ENCODE measurements at places on chromosomes 2 and 18.

GRCh38 chr18:26460449-26461091 is 87.8 kb downstream of the KCTD1 start:
- no peak for DNase-seq

DNA sequence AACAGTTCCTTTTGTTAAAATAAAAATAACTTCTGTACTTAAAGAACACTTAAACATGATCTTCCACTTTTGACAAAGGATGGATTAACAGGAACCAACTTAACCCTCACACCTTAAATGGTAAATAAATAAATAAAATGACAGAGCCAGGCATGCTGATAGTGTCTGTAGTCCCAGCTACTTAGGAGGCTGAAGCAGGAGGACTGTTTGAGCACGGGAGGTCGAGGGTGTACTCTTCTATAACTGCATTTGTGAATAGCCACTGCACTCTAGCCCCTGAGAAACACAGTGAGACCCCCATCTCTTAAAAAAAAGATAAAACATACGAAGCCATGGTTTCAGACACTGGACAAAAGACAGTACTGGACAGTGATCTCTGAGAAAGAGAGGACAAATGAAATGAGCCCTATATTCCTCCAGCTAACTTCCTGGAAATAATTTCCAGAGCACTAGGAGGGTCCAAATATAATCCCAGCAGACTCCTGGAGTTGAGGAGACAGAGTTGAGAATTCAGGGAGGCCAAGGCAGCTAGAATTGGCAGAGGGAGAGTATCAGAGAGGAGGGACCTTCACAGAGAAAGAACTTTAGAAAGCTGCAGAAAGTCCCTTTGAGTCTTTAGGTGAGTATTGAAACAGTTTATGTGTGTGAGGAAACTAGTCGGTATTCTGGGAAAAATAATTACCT is 17.4 kb downstream of the PPP4R1 start:
- no peak for DNase-seq

DNA sequence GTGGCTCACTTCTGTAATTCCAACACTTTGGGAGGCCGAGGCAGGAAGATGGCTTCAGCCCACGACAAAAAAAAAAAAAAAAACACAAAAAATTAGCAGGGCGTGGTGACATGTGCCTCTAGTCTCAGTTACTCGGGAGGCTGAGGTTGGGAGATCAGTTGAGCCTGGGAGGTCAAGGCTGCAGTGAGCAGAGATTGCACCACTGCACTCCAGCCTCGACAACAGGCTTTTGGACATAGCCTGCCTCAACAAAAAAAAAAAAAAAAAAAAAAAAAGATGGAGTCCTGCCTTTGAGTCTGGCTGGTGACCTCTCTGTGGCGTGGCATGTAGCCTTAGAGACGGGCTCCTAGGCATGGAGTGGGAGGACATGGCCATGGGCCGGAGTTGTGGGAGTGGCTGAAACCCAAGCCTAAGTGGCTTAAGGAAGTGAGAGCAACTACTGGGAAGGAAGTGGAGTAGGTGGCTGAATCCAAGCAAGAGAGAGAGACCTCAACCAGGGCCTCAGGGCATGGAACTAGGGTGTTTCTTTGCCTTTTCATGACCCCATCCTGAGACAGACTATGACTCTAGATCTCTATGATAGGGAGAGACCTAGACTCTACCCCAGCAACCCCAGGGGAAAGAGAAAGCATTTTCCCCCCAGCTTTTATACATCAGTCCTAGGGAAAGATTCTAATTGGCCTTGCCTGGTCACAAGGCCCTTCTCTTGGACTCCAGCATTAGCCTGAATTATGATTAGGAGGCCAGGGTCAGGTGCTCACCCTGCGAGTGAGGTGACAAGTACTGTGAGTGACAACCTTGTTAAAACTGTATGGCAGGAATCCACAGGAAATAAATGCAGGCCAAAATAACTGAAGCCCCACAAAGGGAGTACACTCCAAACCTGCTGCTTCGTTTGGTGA is 34.2 kb downstream of the NPAS2 start:
- DNase-seq: no peak

- DNase-seq: peak; percentile 46
These were observed 81.8 kb downstream of the HDAC4 start for GRCh38 chr2:239318790-239319661.

DNA sequence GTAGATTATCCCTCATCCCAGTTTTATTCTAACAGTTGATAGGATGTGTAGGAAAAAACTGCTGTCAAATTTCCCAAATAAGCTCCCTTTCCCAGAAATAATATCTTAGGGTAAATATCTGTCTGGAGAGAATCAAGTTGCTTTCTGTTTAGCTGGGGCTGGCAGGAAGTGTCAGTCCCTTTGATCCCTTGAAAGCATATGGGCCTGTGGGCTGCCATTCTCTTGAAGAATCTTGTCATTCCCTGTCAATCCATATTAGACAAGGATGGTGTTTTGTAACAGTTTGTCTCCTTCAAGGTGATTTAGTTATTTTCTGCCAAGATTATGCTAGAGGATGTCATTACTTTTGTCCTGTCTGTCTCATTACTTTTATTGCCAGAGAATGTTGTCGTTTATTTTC is 37.1 kb upstream of the UBE2E3 start:
- no peak for DNase-seq

DNA sequence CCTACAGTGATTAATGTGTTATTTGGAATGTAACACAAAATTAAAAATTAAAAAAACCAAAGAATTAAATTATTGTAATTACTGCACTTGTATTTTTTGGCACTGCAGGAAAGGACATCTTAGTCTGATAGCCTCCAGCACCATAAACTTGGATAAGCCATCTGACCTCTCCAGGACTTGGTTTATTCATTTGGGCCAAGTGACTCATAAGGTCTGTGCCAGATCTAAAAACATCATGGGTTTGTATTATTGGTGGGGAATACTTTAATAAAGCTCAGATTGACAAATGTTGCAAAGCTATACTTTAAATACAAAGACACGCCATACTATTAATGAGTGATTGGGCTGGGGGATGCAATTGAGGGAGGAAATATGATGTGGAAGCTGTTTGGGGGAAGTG is 225.2 kb downstream of the ZNF521 start:
- DNase-seq: no peak

DNA sequence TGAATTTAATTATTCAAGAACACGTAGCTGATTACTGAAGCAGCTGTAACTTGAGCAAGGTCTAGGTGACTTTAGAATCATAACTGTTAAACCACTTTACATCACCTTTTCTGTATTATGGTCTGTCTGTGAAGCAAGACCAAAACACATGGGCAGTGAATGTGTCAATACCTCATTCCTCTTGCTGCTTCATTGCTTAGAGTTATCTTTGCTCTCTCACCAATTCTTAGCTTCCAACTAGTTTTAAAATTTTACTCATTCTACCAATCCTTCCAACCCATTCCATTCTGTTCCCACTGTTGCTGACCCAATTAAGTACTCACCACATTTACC is 80.2 kb downstream of the MIB1 start:
- DNase-seq: no peak

DNA sequence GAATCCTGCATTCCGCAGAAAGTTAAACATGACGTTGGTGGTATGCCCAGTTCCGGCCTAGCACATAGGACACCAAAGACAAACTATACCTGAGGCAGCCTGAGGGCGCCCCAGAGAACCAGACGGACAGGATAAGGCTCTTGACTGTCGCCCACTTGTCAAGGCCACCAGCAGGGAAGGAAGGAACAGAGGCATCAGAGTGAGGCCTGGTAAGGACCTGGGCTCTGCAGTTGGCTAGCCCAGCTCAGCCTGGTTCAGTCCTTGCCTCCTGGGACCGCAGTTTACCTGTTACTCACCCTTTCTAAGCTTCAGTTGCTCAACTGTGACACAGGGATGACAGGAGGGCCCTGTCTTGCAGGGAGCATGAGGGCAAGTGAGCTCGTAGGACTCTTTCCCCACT is 82.1 kb downstream of the ACTR2 start:
- no peak for DNase-seq

GRCh38 chr2:230893841-230894781 is 29.4 kb downstream of the ITM2C start:
- DNase-seq: no peak

- DNase-seq: peak; percentile 69
These were observed 2.4 kb upstream of the ASB1 start for GRCh38 chr2:238424313-238424700.

DNA sequence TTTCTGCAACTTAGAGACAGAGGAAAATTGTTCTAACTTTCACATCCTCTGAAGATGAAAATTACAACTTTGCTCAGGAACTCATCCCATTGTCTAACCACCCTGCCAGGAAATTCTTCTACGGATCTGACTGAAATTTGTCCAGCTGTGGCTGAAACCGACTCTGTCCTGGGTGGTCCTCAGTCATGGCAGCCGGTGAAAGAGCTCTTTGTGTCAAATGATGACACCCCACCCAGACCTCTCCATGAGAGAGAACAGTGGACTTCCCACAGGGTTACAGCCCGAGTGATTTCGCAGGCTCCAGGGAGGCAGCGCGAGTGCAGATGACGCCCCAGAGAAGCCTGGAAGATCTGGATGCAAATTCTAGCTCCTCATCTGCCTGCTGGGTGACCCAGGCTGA is 65.1 kb upstream of the TRIB2 start:
- DNase-seq: peak; percentile 28

DNA sequence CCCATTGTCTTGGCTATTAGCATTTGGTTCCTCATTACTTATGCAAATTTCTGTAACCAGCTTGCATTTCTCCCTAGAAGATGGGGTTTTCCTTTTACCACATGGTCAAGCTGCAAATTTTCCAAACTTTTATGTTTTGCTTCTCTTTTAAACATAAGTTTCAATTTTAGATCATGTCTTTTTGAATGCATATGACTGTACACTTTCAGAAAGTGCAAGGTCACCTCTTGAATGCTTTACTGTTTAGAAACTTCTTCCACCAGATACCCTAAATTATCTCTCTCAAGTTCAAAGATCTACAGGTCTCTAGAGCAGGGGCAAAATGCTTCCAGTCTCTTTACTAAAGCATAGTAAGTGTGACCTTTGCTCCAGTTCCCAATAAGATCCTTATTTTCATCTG is 837.6 kb upstream of the NXPH2 start:
- no peak for DNase-seq

GRCh38 chr2:98149333-98149697 is 62.3 kb downstream of the VWA3B start:
- DNase-seq: peak; percentile 35

- no peak for DNase-seq
These were observed 79.6 kb downstream of the TCF7L1 start for GRCh38 chr2:85212841-85213240.

- DNase-seq: no peak
These were observed 65.6 kb downstream of the ODC1 start for GRCh38 chr2:10382354-10383061.

DNA sequence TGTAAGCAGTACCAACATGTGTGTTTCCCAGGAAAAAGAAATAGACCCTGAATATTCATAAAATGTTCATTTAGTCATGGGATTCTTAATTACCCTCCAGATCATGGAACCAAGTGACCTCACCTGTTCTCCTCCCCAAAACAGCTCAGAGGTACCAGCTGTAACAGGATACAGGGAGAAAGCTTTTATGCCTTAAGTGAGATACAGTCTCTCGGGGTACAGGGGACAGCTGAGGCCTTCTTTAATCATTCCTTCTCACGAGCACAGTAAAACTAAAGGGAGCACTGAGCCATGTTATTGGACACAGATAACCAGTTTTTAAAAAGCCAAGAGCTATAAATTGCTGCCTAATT is 16.6 kb downstream of the EPHA4 start:
- no peak for DNase-seq

DNA sequence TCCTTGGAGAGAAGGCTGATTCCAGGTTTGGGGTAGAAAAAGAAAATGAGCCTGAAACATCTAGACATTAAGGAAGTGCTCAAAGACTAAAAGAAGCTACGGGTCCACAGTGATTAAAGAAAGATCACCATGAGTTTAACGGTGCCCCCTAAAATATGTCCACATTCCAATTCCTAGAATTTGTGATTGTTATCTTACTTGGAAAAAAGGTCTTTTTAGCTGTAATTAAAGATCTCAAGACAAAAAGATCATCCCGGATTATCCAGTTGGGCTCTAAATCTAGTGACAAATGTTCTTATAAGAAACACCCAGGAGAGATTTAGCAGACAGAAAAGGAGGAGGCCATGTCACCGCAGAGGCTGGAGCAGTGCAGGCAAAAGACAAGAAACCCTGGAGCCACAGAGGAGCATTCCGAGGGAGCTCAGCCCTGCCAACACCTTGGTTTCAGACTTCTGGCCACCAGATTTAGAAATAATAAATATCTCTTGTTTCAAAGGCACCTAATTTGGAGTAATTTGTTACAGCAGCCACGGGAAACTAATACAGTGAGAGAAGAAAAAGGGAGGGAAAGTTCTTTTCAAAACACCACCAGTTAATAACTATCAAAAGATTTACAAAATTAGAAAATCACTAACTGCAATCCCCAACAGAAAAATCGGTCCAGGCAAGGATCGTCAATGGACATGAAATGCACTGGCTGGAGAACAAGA is 8.5 kb downstream of the UXS1 start:
- no peak for DNase-seq

DNA sequence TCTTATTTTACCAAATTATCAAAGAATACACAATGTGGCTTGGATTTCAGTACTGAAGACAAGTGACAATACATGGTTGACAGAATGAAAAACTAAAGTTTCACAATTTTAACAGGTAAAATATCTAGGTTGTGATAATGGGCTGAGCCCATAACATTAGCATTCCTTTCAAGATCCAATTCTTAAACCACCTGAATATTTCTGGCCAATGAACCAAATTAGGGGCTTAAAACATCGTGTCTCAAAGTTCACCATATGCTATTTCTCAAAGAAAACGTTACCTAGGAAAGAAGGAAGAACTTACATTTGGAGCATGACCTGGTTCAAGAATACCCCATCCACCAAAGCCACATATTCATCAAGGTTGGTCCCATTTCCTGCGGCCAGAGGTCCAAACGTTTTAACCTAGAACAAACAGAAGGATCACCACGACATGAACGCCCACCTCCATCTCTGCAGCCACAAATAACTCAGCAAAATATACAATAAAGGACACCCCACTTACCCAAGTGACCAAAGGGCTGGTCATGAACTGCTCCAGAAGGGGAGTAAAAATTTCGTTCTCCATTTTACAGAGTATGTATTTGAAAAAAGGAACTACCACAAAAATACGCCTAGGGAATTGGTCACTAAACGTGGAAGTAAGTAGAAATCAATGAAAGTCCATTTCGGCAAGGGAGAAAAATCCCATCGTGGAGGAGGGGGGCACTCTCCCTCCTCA is 984 bp downstream of the CCDC88A start:
- peak; percentile 35 for DNase-seq

- DNase-seq: no peak
These were observed 553.3 kb downstream of the ARHGAP15 start for GRCh38 chr2:143682436-143683055.

DNA sequence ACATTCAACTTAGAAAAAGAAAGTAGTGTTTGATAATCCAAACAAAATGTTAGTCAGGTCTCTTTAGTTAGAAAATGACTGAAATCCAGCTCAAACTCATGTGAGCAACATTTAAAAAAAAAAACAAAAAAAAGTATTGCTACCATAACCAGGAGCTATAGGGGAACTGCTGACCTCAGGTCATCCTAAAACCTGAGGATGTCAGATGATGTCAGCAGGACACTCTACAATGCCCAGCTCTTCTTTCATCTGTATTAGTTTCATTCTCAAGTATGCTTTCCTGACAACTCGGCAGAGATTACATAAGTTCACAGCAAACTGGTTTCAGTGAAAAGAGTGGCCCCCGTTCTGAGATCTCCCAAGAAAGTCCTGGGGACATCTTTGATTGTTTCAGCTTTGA is 4.2 kb upstream of the ESCO1 start:
- no peak for DNase-seq

GRCh38 chr2:29225814-29226213 is 110.6 kb downstream of the CLIP4 start:
- no peak for DNase-seq

All from right hindlimb (tissue), 1 donor.